Activated naive CD8-positive, alpha-beta T cell treated with anti-CD3 and anti-CD28 coated beads for 36 hours (primary cell): ENCODE measurements at places on chromosomes 11 and 22. TPM values are rescaled to one million over a fixed set of nuclear protein-coding genes. Genes with fewer than 3 reads are reported as not detected.
A peak's percentile ranks its signal among the peaks of the same experiment; 100 is the strongest.

- no peak overlapping the region for H3K27ac ChIP-seq
- H3K27me3 ChIP-seq: no peaks in the 10 kb centered on the region
- no peak overlapping the region for H3K4me3 ChIP-seq
- peaks cover 25% of the 10 kb centered on the region for H3K36me3 ChIP-seq
- DNase-seq: peak; percentile 6
- H3K4me1 ChIP-seq: no peaks in the 10 kb centered on the region
Observed at GRCh38 chr11:17979770-17980371, 33.0 kb downstream of the SERGEF start.

DNA sequence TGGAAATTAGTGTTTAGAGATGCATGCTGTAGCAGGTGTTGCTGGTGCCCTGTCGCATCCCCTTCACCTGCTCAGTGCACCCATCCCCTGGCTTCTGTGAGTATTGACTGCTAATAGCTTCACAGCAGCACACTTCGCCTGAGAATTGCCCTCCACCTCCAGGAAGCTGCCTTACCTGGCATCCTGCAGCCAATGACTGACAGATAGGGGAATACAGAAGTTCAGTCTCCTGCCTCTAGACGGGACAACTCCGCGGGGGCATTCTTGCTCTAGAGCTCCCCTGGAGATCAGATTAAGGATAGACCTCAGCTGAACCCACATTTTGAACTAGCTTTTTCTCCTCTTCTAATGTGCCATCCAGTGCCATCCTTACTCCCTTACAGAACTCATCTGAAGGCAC is 9.3 kb upstream of the CD3E start:
- H3K4me1 ChIP-seq: peaks cover 23% of the 10 kb centered on the region
- no peak overlapping the region for H3K27ac ChIP-seq
- H3K36me3 ChIP-seq: no peaks in the 10 kb centered on the region
- DNase-seq: no peak

OR52I2 gene
- total RNA-seq: not detected

CHEK1 gene
- total RNA-seq: 151 TPM
